CD4-positive, alpha-beta T cell treated with Interferon alpha-2 for 1 hour (primary cell): ENCODE measurements at places on chromosomes 5 and 9.

GRCh38 chr9:25733336-25733982 lies 55.2 kb upstream of the TUSC1 start:
- DNase-seq: no peak

GRCh38 chr5:80246001-80246758 lies 9.7 kb downstream of the SERINC5 start:
- no peak for DNase-seq

GRCh38 chr5:151427258-151427657 lies 20.1 kb upstream of the SLC36A1 start:
- DNase-seq: peak; percentile 20

GRCh38 chr9:27408001-27408400 lies 111.1 kb upstream of the EQTN start:
- DNase-seq: no peak

DNA sequence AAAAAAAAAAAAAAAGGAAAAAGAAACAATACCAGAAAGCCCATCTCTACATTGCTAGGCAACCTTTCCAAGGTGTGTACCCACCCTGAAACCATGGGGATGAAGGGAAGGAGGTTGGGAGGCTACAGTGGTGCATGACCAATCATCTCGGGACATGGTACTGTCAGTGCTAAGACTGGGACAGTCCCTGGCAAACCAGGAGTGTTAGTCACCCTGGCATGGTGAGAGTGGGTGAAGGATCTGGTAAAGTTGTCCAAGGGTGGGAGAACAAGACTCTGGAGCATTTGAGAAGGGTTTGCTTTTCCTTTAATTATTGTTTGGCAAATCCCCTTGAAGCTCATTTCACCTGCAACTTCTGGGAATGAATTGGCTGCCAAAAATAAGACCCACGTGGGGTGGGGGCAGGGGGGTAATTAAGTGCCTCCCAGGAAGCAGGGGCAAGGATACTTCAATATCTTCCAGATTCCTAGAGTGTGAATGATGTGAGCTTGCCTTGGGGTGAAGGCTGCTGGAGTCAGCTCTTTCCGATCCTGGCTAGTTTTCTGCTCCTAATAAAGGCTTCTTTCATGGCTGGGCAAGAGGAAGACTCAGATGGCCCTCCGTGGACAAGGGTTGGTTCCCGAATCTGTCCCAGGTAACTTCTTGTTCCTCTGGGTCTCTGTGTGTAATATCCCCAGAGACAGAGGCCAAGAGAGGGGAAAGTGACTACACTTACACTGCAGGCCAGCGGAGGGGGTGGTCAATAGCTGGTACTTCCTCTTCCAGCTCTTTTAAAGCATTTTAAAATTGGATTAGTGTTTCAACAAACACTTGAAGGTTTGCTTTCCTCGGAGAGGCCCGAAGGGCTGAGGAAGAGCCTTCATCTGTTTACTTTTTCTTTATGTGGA lies 61.6 kb upstream of the SPRY4 start:
- no peak for DNase-seq

GRCh38 chr5:140996060-140996459 lies 29.8 kb downstream of the PCDHAC2 start:
- no peak for DNase-seq

DNA sequence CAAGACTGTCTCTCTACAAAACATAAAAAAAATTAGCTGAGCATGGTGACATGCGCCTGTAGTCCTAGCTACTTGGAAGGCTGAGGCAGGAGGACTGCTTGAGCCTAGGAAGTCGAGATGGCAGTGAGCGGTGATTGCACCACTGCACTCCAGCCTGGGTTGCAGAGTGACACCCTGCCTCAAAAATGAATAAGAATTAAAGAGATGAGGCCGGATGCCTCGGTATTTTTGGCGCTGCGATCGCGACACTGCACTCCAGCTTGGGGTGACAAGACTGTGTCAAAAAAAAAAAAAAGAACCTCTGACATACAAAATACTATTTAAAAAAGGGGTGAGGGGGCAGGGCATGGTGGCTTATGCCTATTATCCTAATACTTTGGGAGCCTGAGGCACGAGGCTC lies 7.3 kb downstream of the GPBP1 start:
- no peak for DNase-seq

DNA sequence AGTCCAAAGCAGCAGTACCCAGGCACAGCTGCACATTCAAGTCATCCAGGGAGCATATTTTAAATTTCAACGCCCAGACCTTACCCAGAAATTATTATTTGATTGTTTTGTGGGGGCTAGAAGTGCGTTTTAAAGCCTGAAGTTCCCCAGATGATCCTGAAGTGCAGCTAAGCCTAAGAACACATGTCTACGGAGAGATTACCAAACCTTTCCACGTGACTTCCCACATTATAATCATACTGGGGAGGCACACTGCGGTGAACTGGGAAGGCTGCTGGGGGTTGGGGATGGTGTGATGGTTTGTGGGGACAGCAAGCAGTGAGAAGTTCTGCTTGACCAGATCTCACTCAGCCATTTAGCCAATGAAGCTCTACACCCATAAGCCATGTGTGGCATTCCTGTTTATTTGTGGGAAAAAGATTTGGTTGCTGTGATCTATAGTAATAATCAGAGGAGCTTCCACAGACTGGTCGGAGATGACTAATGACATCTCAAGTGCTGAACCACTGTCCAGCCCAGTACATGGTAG lies 93.4 kb upstream of the CDH6 start:
- DNase-seq: no peak

GRCh38 chr5:951940-952596 lies 56.5 kb upstream of the NKD2 start:
- DNase-seq: no peak

- DNase-seq: no peak
These were observed 445.2 kb downstream of the ELAVL2 start for GRCh38 chr9:23380821-23381220.

DNA sequence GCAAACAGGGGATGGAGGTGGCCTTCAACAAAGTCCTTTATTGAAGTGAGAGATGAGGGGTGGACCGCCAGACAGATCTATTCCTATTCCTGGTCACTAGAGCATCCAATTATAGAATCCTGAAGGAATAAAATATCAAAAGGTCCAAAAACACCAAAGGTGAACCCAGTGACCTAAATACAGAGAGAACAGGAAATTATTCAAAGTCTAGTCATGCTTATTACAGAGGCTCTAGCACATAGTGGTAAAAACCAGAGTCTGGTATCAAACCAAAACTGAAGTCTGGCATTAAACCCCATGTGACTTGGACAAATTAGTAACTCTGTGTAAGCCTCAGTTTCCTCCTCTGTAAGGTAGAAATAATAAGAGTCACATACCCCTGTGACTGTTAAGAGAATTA lies 100.5 kb upstream of the SNX2 start:
- DNase-seq: no peak

DNA sequence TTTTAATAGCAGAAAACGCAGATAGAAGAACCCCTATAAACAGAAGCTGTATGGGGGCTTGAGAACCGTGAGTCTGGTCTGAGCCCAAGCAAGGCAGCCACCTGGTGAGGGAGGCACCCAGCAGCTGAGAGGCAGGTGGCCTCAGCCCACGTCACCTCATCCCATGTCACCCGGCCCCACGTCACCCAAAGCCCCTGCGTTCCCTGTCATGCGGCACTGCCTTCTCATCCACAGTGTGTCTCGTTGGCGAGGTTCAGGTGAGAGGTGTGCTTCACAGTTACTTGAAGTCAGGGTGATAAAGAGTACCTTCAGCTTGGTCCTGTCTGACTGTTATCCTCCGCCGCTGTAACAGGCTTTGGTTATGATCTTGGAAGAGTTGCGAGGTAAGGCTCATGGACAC lies 80.6 kb upstream of the IRX4 start:
- DNase-seq: no peak

DNA sequence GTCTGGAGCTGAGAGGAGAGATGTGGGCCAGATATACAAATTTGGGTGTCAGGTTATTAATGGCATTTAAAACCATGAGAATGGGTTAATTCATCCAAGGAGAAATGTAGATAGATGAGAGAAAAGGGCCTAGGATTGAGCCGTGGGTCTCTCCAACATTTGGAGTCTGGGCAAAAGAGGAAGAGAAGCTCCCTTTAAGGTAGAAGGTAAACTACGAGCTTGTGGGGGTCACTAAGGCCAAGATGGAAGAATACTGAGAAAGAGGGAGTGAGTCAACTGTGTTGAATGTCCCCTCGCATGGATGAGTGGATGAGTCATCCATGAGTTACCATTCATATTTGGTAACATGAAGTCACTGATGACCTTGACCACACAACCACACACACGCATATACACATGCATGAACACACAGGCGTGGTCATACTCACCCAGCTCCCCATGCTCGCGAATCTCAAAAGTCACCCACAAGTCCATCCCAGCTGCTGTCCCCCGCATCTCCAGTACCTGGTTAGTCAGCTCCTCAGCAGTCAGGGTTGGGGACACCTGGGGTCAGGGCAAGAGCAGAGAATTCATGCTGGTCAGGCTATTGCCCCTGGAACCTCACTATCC lies 6.8 kb upstream of the FCHSD1 start:
- no peak for DNase-seq

DNA sequence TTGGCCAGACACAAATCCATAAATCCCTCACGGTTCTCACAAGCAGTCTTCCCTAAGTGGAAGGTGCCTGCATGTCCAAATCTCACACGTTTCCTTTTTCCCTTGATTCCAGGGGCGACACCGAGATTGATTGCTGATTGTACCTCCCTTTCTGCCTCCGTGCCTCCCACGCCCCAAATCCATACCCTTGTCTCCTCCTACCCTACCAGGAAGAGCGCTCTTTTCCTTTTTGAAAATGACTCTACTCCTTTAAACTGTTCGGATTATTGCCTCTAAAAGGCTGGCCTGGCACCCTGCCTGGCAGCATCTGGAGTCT lies 4.5 kb downstream of the STC2 start:
- no peak for DNase-seq

DNA sequence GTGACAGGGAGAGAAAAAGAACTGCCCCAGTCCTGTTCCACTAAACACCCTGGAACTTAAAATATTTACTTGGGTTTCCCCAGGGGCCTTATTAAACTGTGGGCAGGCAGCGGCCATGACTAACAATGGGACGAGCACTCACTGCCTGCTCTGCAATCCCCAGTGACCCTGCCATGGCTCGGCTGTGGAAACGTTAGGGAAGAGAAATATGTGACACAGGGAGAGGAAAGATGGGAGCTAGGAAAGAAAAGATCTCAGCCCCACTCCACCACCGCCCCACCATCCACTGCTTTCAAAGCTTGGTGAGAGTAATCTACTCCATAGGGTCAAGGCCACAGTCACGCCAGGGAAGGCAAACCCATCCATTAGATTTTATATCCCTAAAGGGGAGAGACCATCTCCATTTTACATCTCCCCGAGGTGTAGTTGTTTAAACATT lies 117.6 kb downstream of the EFNA5 start:
- DNase-seq: no peak

- DNase-seq: no peak
These were observed 251.2 kb downstream of the CHSY3 start for GRCh38 chr5:130155345-130156011.

- no peak for DNase-seq
These were observed 66.6 kb upstream of the GARNL3 start for GRCh38 chr9:127197861-127198430.

DNA sequence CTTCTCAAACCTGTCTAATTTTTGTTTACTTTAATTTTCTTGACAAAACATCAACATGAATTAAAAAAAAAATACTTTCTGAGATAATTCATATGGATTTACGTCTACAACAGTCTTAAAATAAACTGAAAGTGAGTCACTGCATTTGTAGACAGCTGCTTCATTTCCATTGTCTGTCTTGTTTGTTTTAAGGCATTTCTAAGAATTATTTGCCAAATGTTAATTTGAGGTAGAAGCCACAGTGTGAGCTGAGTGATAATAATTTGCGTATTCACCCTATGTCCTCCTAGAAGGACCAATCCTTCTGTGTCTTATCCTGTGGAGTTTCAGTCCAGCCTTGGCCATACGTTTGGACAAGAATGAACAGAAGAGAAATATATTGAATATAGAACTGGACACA lies 174.5 kb downstream of the CFAP90 start:
- no peak for DNase-seq

DNA sequence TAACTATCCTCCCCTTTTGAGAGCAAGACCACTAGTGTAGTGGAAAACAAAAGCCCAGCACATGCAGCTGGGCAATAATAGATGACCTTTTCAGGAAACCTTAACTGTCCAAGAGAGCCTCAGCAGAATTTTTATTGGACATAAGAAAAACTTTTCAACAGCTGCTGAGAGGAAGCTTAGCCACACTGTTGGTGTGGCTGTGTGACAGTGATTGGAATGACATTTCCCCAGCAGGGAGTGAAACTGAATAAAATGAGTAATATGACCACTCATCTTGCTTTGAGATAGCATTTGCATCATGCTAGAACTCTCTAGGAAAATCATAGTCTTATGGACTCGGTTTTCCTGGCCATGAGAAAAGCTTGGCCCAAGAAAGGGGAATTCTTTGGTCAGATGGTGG lies 687.8 kb downstream of the SLCO4C1 start:
- DNase-seq: no peak

GRCh38 chr5:142770650-142771609 lies 753 bp downstream of the ARHGAP26 start:
- peak; percentile 65 for DNase-seq

- DNase-seq: no peak
These were observed 104.5 kb downstream of the NSG2 start for GRCh38 chr5:174149989-174150388.

DNA sequence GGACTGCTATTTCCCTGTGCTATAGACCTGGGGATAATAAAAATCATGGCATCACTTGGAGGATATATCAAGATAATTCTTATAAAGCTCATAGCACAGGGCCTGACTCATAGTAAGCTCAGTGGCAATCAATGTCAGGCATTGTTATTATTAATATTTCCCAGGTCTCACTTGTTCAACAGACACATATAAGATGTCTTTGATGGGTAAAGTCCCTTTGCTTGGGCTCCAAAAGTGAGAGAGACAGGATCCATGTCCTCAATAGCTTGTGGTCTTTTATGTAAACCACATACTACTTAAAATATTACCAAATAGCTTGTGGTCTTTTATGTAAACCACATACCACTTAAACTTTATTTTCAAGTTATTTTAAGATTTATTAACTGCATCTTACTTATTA lies 11.2 kb downstream of the SH3RF2 start:
- no peak for DNase-seq

- DNase-seq: no peak
These were observed 160.4 kb downstream of the CFAP90 start for GRCh38 chr5:7690557-7690956.

GRCh38 chr5:38559428-38559827 lies 3.0 kb upstream of the LIFR start:
- DNase-seq: no peak
